ENCODE measurements at places on chromosomes 2 and 18. TPM values are rescaled to one million over a fixed set of nuclear protein-coding genes. Genes with fewer than 3 reads are reported as not detected.
A peak's percentile ranks its signal among the peaks of the same experiment; 100 is the strongest.

- no peak for DNase-seq
Measured at GRCh38 chr2:71466301-71467179, 13.2 kb downstream of the DYSF start.

DNA sequence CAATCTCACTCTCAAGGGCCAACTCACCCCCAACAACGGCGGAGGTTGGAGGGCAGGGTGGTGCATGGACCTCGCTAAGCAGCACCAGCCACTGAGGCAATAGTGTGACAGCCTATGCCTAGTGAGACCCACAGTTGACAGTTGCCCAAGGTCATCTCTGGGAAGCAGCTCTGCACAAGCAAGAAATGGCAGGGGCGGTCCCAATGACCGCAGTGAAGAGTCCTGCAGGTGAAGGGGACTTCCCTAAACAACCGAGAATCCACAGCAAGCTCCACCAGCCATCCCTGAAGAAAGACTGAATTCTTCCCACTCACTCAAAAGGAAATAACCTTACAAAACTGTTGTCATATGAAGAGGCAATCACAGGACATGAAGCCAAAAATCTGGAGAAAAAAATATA is 313.4 kb upstream of the ID2 start:
- DNase-seq: no peak

DNA sequence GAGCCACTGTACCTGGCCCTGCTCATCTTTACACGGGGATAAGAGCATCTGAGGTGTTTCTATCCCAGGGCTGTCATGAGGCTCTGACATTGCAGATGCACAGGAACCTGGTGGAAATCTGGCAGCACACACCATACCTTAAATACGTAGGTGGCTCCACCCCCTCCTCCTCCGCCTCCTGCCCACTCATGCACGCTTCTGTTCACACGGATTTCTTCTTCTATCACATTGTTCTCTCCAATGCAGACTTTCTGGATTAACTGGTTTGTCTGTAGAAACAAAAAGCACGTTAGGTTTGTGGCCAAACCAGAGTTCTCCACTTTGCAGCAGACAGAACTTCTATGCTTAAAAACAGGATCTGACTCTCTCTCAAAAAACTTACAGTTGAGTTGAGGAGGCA is 118.2 kb downstream of the CLIP4 start:
- peak; percentile 69 for DNase-seq

GRCh38 chr18:39057423-39058064 is 1491.9 kb upstream of the CELF4 start:
- DNase-seq: peak; percentile 78

DNA sequence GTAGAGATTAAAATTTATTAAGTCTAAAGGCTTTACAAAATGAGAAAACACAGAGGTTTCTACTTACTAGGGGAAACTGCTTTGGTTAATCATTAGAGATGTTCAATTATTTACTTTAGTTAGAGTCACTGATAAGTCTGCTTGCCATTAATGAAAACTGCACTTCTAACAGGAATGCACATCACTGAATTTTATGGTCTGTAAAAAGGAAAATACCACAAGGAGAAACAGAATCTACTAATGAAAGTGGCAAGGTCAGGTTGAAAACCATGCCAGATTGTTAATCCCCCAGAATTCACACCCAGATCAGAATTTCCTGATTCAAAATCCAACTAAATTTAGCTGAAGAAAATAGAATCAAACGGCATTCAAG is 90.5 kb upstream of the GRB14 start:
- no peak for DNase-seq

DNA sequence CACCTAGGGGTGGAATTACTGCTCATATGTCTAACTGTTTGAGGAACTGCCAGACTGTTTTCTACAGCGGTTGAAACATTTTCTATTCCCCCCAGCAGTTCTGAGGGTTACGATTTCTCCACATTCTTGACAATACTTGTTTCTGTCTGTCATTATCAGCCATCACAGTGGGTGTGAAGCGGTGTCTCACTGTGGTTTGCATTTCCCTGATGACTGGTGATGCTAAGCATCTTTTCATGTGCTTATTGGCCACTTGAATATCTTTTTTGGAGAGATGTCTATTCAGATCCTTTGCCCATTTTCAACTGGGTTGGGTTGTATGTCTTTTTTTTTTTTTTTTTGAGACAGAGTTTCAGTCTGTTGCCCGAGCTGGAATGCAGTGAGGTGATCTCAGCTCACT is 63.0 kb downstream of the ADNP2 start:
- no peak for DNase-seq

- DNase-seq: no peak
Measured at GRCh38 chr2:147855977-147856376, 11.1 kb downstream of the ACVR2A start.

DNA sequence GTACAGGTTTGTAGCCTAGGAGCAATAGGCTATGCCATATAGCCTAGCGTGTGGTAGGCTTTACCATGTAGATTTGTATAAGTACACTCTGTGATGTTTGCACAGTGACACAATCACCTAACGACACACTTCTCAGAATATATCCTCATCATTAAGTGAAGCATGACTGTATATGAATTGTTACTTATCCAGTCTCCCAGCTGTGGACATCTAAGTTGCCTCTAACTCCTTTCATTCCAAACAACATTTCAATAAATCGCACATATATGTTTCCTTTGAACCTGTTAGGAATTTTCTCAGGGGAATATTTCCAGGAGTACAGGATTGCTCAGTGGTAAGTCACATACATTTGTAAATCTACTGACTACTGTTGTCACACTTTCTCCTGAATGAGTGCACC is 90.0 kb downstream of the ARHGAP15 start:
- no peak for DNase-seq

- DNase-seq: no peak
Measured at GRCh38 chr18:55110436-55110835, 151.2 kb upstream of the CCDC68 start.

GRCh38 chr2:37720533-37721200 is 49.2 kb upstream of the CDC42EP3 start:
- no peak for DNase-seq

DNA sequence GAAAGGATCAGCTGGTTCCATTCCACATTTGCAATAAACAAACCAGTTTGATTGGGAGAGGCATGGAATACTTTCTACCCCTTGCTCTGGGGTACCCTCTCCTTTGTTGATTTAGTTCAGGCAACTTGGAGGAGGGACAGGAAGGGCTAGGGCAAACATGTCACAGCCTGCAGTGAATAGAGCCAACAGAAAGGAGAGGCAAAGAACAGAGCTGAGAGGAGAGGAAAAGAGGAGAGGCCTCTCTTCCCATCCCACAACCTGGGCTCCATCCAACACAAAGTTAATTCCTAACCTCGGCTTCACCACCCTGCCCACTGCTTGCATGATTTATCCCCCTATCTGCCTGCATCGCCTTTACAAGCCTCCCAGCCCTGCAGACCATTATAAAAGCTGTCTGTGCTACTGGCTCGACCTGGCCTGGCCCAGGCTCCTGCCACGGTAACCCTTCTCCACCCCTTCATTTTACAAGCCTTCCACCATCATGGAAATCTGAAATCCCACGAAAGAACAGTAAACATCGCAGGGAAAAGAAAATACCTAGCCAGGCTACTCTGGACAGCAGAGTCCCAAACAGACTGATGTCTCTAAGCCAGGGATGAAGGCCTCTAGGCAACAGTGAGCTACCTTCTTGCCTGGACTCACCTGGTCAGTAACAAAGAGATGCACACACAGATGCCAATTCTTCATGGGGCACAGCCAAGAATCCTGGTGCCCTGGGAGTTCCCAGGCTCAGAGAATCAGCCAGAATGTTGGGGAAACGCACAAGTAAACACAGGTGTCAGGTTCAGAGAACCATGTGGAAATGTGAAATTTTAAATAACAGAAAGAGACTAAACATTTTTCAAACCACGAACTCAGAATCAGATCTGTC is 43.6 kb downstream of the NHEJ1 start:
- no peak for DNase-seq

GRCh38 chr2:239979243-239980023 is 45.7 kb downstream of the NDUFA10 start:
- no peak for DNase-seq

DNA sequence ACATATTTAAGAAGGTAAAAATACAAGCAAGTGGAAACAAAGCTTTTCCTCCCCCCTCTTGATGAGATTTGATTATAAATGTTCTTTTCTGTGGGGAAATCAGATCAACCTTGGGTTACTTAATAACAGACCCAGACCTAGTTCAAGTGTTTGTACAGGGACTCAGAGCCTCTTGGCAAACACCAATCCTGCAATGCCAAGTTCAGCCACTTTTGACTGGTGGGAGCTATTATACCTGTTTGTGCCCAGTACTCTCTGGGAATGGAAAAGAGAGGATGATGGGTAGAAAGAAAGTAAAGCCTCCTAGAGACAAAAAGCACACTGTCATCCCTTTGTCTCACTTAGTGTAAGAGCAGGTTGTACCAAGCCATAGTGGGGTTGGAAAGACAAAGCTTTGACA is 63.8 kb upstream of the EPHA4 start:
- DNase-seq: no peak

DNA sequence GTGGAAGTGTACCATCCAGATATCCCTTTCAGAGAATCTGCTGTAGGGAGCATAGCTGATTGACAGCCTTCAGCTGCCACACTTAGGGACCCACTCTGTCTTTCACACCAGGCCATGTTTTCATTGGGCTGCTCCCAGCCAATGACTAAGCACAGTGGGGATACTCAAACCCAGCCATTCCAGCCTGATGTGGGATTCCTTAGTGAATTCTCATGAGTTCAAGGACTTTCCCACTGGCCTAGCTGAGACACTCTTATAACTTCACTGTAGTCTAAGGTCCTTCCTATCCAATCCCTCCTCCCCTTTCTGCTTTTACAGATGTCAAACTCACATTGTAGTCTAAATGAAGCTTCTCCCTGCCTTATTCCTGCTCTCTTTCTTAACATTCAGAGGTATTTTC is 201.2 kb downstream of the PIK3C3 start:
- DNase-seq: no peak

- DNase-seq: no peak
Measured at GRCh38 chr2:61320181-61320580, 150.7 kb downstream of the USP34 start.

DNA sequence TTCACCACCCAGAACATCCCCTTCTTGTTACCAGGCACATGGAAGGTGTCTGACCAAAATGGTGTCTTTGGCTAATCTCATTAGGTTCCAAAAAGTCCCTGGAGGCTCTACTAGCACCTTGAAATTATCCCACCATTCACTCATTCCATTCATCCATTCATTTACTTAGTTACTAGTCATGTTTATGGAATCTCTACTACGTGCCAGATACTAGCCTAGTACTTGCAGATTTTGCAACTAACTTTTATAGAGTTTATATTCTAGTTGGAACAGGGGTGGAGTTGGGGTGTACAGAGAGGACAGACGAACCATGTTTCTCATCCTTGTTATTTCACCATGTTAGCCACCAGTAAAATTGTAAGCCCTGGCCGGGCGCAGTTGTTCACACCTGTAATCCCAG is 4.0 kb upstream of the NOP58 start:
- DNase-seq: peak; percentile 48

- DNase-seq: no peak
Measured at GRCh38 chr18:75129717-75130477, 79.0 kb downstream of the PTGR3 start.

- no peak for DNase-seq
Measured at GRCh38 chr2:42850016-42850805, 57.8 kb upstream of the HAAO start.

- DNase-seq: no peak
Measured at GRCh38 chr2:48075631-48076030, 169.3 kb upstream of the FBXO11 start.

- no peak for DNase-seq
Measured at GRCh38 chr2:29841386-29842004, 79.9 kb downstream of the ALK start.

DNA sequence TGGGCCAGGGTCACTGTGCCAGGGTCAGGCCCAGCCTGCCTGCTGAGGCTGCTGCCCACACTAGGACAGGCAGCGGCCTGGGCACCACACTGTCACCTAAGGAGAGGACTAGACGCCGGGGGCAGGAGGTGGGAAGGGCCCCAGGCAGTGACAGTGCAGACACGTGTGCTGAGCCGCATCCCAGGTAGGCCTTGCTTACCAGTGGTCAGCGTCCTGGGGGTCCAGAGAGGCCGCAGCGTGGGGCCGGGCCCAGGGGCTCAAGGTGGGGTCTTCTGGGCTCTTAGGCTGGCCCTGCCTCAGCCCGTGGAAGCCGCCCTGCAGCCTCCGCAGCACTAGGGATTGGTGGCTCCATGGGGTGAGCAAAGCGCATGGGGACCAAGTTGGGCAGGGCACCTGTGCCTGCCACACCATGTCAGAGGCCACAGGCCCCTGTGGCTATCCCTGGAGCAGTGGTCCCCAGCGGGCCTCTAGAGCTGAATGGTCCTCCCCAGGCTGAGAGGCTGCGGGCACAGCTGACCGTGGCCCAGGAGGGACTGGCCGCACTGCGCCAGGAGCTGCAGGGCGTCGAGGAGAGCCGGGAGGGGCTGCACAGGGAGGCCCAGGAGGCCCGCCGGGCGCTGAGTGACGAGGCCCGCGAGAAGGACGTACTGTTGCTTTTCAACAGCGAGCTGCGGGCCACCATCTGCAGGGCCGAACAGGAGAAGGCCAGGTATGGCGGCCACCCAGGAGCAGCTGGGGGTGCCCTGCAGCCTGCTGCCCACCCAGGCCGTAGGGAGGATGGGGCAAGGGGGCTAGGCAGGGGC is 35.2 kb upstream of the SNED1 start:
- DNase-seq: no peak

- no peak for DNase-seq
Measured at GRCh38 chr2:168633895-168634294, 168.5 kb upstream of the NOSTRIN start.

HRH4 gene
- 0.04 TPM for total RNA-seq

SRD5A2 gene
- total RNA-seq: not detected
